ENCODE measurements at places on chromosomes 6 and 20. TPM values are rescaled to one million over a fixed set of nuclear protein-coding genes. Genes with fewer than 3 reads are reported as not detected.

The FGD2 gene
- 2.0 TPM for total RNA-seq

- no peak for DNase-seq
These were observed 2.2 kb upstream of the RWDD1 start for GRCh38 chr6:116568821-116569755.

GRCh38 chr6:121216928-121217327, 117.4 kb downstream of the TBC1D32 start:
- no peak for DNase-seq

The PHACTR1 gene
- 40.7 TPM for total RNA-seq

- no peak for DNase-seq
These were observed 46.4 kb downstream of the SPATA2 start for GRCh38 chr20:49868964-49869363.
